Liver (tissue), 10 donors: ENCODE measurements at places on chromosomes 4 and X.

GRCh38 chr4:152310257-152310656 lies 225.6 kb downstream of the FBXW7 start:
- H3K27ac ChIP-seq = no peak overlapping the region
- DNase-seq = no peak
- H3K36me3 ChIP-seq = no peaks in the 10 kb centered on the region

DNA sequence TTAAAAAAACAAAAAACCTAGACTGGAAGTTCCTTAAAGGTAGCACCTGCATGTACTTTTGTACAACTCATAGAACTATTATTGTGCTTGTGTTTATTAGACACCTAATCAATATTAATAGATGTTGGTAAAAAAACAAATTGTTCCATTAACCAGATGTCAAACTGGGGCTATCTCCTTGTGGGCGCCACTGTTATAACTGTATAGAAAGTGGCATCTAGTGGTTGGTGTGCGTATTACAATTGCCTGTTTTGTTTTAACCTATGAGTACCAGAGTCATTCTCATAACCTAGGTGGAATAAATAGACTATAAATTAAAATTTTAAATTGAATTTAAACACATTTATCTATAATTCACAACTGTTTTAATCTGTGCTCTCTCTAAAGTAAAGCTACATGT lies 97.4 kb downstream of the COL4A5 start:
- H3K4me1 ChIP-seq = no peaks in the 10 kb centered on the region
- no peak for DNase-seq
- H3K36me3 ChIP-seq = no peaks in the 10 kb centered on the region
- H3K27ac ChIP-seq = no peak overlapping the region
- no peaks in the 10 kb centered on the region for H3K27me3 ChIP-seq

- H3K27me3 ChIP-seq = peaks cover 8% of the 10 kb centered on the region
- no peaks in the 10 kb centered on the region for H3K36me3 ChIP-seq
- no peak for DNase-seq
- H3K4me1 ChIP-seq = peaks cover 3% of the 10 kb centered on the region
- H3K4me3 ChIP-seq = no peak overlapping the region
Measured at GRCh38 chr4:4391866-4392265, 5.0 kb downstream of the NSG1 start.

GRCh38 chr4:128916832-128917231 lies 107.3 kb downstream of the JADE1 start:
- no peak for DNase-seq
- H3K27me3 ChIP-seq = no peaks in the 10 kb centered on the region
- H3K27ac ChIP-seq = no peak overlapping the region
- H3K4me1 ChIP-seq = no peaks in the 10 kb centered on the region
- H3K36me3 ChIP-seq = no peaks in the 10 kb centered on the region

DNA sequence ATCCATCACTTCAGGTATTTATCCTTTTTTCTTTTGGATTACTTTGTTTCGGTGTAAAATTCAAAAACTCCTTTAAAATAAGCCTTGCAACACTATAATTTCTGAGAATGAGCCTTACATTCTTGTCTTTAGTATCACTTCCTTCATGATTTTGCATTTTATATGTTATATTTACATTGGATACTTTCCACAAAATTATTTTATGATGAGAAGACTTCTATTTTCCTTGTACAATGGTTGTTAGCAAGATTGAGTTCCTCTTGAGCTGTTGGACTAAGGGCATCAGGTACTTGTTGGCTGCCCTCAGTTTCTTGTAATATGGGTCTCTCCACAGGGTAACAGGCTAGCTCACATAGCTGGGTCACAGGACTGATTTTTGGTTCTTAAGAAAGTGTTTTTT lies 22.7 kb upstream of the HPGDS start:
- no peak overlapping the region for H3K4me3 ChIP-seq
- no peak for DNase-seq
- no peaks in the 10 kb centered on the region for H3K4me1 ChIP-seq

DNA sequence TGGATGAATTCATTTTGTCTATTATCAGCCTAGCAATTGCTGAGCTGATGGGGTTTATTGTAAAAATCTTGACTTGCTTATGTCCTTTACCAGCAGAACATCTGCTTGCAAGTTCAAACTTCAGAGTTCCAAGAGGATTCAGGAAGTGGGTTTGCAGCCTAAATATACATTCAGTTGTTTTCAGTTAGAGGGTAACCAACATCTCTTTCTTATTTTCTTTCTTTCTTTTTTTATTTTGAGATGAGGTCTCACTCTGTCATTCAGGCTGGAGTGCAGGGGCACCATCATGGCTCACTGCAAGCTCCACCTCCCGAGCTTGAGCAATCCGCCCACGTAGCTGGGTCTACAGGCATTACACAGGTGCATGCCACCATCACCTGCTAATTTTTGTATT lies 31.4 kb upstream of the FHL1 start:
- no peaks in the 10 kb centered on the region for H3K27me3 ChIP-seq
- H3K4me3 ChIP-seq = no peak overlapping the region
- H3K27ac ChIP-seq = no peak overlapping the region
- H3K4me1 ChIP-seq = no peaks in the 10 kb centered on the region
- DNase-seq = no peak

DNA sequence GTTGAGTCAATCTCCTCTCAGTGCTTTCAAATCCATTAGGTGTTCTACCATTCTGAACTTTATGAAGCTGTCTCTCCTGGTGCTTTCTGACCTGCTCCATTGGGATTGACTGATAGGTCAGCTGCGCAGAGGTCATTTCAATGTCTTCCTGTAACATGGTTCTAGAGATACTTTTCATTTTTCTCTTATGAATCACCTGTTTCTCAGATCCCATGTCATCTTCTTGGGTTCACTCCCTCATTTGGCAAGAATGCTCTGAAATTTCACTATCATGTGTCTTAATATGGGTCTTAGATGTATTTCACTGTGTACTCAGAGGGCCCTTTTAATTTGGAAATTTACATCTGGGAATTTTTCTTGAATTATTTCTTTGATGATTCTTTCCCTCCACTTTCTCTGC lies 13.8 kb upstream of the PGM2 start:
- H3K27me3 ChIP-seq = no peaks in the 10 kb centered on the region
- no peak for DNase-seq
- no peaks in the 10 kb centered on the region for H3K36me3 ChIP-seq
- no peak overlapping the region for H3K4me3 ChIP-seq

DNA sequence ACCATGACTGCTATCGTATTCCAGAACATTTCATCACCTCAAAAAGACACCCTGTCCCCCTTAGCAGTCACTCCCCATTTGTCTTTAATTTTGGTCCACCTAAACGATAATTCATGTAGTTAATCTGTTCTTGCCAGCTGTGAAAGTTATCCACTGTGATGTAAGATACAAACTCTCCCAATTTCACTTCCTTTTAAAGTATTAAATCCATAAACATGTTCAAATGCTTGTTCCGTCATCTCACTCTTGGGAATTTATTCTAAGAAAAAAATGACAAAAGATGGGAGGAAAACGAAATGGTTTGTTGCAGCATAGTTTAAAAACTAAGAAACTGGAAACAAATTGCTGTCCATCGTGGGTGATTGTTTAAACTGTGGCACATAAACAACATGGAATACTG lies 53.7 kb upstream of the IRF2 start:
- no peak for DNase-seq
- H3K4me3 ChIP-seq = no peak overlapping the region
- H3K27ac ChIP-seq = no peak overlapping the region
- no peaks in the 10 kb centered on the region for H3K4me1 ChIP-seq

DNA sequence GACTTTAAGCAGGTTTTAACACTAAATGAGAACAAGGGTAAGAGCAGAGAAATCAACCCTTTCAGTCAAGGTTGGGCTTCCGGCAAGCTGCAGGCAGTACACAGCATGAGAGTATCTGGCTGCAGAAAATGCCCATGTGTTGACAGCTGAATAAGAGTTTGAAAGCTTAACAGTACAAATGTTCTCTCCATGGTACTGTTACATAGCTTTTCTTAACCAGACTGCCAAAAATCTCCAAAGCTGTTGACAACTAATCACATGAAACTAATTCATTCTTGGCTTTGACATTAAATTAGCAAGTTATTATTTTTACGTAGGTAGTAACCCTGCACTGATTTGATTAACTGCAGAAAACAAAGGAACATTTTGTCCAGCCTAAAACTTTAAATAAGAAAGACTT lies 153.5 kb downstream of the SLC10A7 start:
- no peak overlapping the region for H3K4me3 ChIP-seq
- no peaks in the 10 kb centered on the region for H3K4me1 ChIP-seq
- no peaks in the 10 kb centered on the region for H3K36me3 ChIP-seq
- H3K27ac ChIP-seq = no peak overlapping the region
- no peak for DNase-seq

DNA sequence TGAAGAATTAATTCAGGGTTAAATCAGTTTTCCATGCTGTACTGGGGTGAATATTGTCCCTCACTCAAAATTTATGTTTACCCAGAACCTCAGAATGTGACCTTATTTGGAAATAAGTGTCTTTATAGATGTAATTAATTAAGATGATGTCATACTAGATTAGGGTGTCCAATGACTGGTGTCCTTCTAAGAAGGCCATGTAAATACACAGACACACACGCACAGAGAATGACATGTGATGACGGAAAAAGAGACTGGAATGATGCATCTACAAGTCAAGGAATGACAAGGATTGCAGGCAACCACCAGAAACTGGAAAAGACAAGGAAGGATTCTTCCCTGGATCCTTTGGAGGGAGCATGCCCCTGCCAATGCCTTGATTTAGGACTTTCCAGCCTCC lies 84.6 kb upstream of the GPR34 start:
- H3K4me1 ChIP-seq = no peaks in the 10 kb centered on the region
- no peak overlapping the region for H3K27ac ChIP-seq
- no peaks in the 10 kb centered on the region for H3K36me3 ChIP-seq
- H3K4me3 ChIP-seq = no peak overlapping the region
- H3K27me3 ChIP-seq = no peaks in the 10 kb centered on the region
- no peak for DNase-seq

GRCh38 chr4:98245226-98245625 lies 16.0 kb upstream of the RAP1GDS1 start:
- H3K27ac ChIP-seq = no peak overlapping the region
- H3K36me3 ChIP-seq = no peaks in the 10 kb centered on the region
- H3K4me1 ChIP-seq = no peaks in the 10 kb centered on the region
- DNase-seq = no peak
- no peaks in the 10 kb centered on the region for H3K27me3 ChIP-seq
